ENCODE measurements at places on chromosomes 5 and 9. TPM values are rescaled to one million over a fixed set of nuclear protein-coding genes. Genes with fewer than 3 reads are reported as not detected.

- H3K36me3 ChIP-seq: peaks cover 23% of the 10 kb centered on the region
- peaks cover 44% of the 10 kb centered on the region for H3K4me1 ChIP-seq
- H3K27ac ChIP-seq: no peak overlapping the region
- no peak for DNase-seq
- no peak overlapping the region for H3K4me3 ChIP-seq
These were observed 25.1 kb downstream of the JADE2 start for GRCh38 chr5:134550271-134551214.

- no peaks in the 10 kb centered on the region for H3K36me3 ChIP-seq
- H3K27me3 ChIP-seq: no peaks in the 10 kb centered on the region
These were observed 157.7 kb upstream of the SLC24A2 start for GRCh38 chr9:19946441-19947109.

GRCh38 chr9:87640385-87640795 is 85.5 kb upstream of the CTSL start:
- H3K36me3 ChIP-seq: peaks cover 17% of the 10 kb centered on the region
- H3K27ac ChIP-seq: no peak overlapping the region
- H3K4me1 ChIP-seq: peaks cover 9% of the 10 kb centered on the region
- H3K27me3 ChIP-seq: no peaks in the 10 kb centered on the region
- no peak for DNase-seq
- H3K4me3 ChIP-seq: no peak overlapping the region

DNA sequence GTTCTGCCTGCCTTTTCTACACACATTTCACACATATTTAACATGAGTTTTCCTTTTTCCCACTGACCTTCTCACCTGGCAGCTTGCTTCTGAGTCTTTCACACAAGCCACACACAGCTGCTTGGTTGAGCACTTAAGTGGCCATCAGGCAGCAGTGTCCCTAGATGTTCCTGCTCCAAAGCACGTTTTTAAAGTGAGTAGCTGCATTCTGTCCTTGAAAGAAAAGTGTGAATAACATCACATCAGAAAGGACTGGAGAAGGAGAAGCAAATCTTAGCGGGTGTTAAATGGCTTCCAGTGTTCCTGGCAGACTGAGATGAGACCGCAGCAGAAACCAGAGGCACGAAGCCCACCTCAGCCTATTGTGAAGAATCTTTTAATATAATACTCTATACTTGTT is 209.2 kb upstream of the IRX4 start:
- H3K27ac ChIP-seq: no peak overlapping the region
- peaks cover 2% of the 10 kb centered on the region for H3K27me3 ChIP-seq
- no peaks in the 10 kb centered on the region for H3K4me1 ChIP-seq
- no peak overlapping the region for H3K4me3 ChIP-seq

GRCh38 chr5:86427158-86427557 is 190.6 kb upstream of the COX7C start:
- no peaks in the 10 kb centered on the region for H3K36me3 ChIP-seq
- no peaks in the 10 kb centered on the region for H3K4me1 ChIP-seq
- H3K4me3 ChIP-seq: no peak overlapping the region
- DNase-seq: no peak

DNA sequence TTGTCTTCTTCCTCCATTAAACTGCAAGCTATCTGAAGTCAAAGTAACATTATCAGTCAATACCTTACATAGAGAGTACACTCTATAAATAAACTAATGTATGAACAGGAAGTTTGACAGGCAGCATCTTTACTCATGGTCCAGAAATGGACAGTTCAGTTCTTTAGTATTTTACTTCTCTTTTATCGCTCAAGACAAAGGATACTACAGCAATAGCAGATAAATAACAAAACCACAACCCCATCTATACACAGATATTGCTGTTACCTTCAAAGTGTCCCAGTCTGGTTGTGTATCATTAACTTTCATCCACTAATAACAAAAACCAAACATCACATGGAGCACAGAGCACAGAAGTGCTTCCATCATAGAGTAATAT is 46.4 kb downstream of the SEMA5A start:
- no peaks in the 10 kb centered on the region for H3K27me3 ChIP-seq
- no peak for DNase-seq
- no peak overlapping the region for H3K27ac ChIP-seq
- no peak overlapping the region for H3K4me3 ChIP-seq
- H3K36me3 ChIP-seq: no peaks in the 10 kb centered on the region
- H3K4me1 ChIP-seq: no peaks in the 10 kb centered on the region

DNA sequence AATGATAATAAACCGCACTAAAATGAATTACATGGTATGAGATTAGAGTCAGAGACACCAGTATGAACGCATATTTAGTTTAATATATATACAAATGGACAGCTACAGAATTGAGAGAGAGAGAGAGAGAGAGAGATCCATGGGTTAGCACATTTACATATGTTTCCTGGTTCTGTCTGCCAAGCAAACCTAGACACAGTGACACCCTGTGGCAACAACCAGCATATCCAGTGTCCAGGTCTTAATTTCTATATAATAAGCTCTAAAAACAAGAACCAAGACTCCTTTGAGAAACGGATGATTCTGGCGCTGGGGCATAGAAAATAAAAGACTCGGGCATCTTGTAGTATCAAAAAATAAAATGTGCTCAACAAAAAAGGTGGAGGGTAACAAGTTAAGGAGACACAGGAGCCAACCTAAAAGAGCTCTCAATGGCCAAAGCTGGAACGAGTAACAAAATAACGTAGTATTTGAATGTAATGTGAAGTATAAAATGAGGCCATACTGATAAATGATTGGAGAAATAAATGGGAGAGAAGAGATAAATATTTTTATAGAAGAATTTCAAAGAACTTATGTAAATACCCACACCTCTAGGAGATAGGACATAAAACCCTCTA is 84.5 kb downstream of the RFX3 start:
- no peaks in the 10 kb centered on the region for H3K36me3 ChIP-seq
- H3K4me3 ChIP-seq: no peak overlapping the region
- H3K27me3 ChIP-seq: no peaks in the 10 kb centered on the region
- H3K4me1 ChIP-seq: no peaks in the 10 kb centered on the region

DNA sequence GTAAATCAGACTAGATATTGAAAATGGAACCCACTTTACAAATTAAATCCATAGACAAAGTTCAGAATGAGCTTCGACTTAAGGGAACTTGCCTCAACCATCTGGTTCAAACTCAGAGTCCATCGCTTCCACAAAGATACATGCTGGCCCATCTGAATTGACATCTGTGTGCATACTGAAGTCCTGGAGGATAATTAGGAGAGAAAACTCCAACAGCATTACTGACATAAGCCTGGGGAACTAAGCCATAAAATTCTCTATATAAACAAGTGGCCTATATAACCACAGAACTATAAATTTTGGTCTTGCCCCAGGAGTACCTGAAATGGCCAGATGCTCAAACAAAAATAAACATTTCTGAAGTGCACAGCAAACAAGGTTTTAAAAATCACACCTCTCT is 94.4 kb downstream of the IZUMO3 start:
- no peaks in the 10 kb centered on the region for H3K36me3 ChIP-seq
- no peaks in the 10 kb centered on the region for H3K27me3 ChIP-seq
- H3K4me3 ChIP-seq: no peak overlapping the region
- no peaks in the 10 kb centered on the region for H3K4me1 ChIP-seq
- no peak overlapping the region for H3K27ac ChIP-seq
- no peak for DNase-seq

DNA sequence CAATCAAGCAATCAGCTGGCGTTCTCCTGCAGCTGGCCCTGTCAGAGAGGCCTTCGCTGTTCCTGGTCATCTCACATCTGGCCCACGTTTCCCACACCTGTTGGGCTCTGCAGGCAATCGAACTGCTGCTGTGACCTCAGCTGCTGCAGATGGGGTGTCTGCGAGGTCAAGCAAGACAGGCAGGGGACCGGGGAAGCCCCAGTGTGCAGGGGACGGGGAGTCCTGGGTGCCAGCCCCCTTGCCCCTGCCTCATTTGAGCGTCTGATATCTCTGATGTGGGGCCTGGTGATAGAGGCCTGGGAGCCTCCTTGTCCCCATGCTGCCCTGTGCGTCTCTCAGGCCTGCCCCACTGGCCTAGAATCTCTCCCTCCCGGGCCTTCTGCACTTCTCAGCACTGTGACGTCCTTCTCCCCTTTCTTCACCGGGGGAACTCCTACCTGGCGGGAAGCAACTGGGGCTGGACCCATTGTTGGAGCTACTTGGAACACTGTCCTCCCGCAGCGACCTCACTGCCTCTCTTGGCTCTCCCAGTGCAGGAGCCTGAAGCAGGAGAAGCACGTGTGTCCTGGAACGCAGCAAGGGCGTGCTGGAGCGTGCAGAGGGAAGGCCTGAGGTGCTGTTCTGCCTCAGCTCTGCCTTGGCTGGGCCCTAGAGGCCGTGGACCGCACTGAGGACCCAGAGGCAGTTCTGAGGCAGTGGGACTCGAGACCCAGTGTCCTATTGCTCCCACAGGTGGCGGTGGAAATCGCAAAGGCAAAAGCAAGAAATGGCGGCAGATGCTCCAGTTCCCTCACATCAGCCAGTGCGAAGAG is 3.9 kb downstream of the GRK6 start:
- peaks cover 61% of the 10 kb centered on the region for H3K36me3 ChIP-seq
- no peak overlapping the region for H3K4me3 ChIP-seq
- no peak for DNase-seq
- no peaks in the 10 kb centered on the region for H3K27me3 ChIP-seq
- H3K4me1 ChIP-seq: peaks cover 52% of the 10 kb centered on the region

GRCh38 chr5:123500471-123500870 is 11.5 kb upstream of the CSNK1G3 start:
- H3K27ac ChIP-seq: no peak overlapping the region
- no peak overlapping the region for H3K4me3 ChIP-seq
- no peaks in the 10 kb centered on the region for H3K27me3 ChIP-seq
- DNase-seq: no peak

- no peak overlapping the region for H3K27ac ChIP-seq
- peak; percentile 54 for DNase-seq
- peaks cover 7% of the 10 kb centered on the region for H3K27me3 ChIP-seq
- no peak overlapping the region for H3K4me3 ChIP-seq
- peaks cover 6% of the 10 kb centered on the region for H3K4me1 ChIP-seq
These were observed 21.3 kb upstream of the GBGT1 start for GRCh38 chr9:133184971-133185370.

- H3K4me1 ChIP-seq: no peaks in the 10 kb centered on the region
- no peak for DNase-seq
- no peaks in the 10 kb centered on the region for H3K36me3 ChIP-seq
- no peaks in the 10 kb centered on the region for H3K27me3 ChIP-seq
- H3K4me3 ChIP-seq: no peak overlapping the region
- no peak overlapping the region for H3K27ac ChIP-seq
These were observed 115.4 kb upstream of the PITX1 start for GRCh38 chr5:135149229-135149955.

GRCh38 chr9:2876726-2877125 is 32.8 kb upstream of the PUM3 start:
- H3K36me3 ChIP-seq: peaks cover 3% of the 10 kb centered on the region
- H3K4me3 ChIP-seq: no peak overlapping the region
- no peak overlapping the region for H3K27ac ChIP-seq
- H3K27me3 ChIP-seq: peaks cover 2% of the 10 kb centered on the region

DNA sequence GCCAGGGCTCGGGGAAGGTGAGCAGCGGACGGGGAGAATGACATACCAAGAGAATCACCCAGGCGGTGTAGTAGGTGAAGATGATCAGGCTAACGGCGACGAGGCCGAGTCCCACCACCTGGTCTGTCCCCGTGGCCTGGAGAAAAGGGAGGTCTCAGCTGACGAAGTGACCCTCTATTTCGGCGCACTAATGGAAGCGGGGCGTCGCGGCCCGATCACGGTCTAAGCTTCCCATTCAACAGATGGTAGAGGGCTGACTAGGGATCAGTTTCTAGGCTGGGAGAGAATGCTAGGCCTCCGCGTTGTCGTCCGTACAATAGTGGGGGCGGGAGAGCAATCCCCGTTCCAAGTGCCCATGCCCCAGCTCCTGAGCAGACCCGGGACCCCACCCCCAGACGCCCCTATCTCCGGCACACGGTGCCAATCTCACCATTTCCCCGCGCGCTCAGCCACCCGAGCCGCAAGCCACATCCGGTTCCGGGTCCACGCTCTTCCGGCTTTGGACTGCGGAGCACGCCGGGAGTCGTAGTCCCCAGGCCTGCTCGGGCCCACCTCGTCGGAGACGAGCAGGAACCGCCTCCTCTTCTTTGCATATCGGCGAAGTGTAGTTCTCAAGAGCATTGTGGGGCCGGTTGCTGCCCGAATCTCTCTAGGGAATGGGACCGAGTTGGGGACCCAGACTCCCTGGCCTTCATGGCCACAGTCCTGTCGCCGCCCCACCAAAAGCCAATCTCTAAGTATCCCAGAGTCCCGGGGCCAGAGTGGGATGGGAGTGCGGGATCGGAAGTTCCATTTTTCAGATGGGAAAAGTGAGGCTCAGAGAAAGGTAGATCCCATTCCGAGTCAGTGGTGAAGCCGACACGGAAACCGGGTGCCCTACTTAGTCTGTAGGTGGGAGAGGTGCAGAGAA is at the start of gene DPM2:
Gene DPM2, minus strand, starts transcription at position 467 of the 910 bp plus-strand sequence. Its CDS starts 34 bp downstream, at position 433.
- H3K27me3 ChIP-seq: no peaks in the 10 kb centered on the region
- DNase-seq: peak; percentile 57
- H3K4me1 ChIP-seq: peaks cover 54% of the 10 kb centered on the region

DNA sequence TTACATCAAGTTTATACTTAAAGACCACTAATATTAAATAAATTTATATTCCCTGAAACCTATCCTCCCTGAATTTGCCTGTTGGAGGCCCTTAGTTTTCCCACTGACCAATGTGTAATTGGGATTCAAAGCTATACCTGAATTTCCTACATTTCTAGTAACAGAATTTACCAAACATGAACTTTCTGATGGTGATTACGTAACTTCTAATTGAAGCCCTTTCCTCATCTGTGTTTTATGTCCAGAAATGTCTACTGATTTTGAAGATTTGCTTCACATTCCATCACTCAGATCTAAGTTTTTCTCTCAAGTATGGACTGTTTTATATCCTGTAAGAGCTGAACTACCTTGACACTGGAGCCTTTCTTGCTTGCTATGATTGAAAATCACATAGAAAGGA is 12.8 kb downstream of the ZFP62 start:
- DNase-seq: no peak
- H3K36me3 ChIP-seq: peaks cover 28% of the 10 kb centered on the region
- H3K4me1 ChIP-seq: no peaks in the 10 kb centered on the region
- no peaks in the 10 kb centered on the region for H3K27me3 ChIP-seq

DNA sequence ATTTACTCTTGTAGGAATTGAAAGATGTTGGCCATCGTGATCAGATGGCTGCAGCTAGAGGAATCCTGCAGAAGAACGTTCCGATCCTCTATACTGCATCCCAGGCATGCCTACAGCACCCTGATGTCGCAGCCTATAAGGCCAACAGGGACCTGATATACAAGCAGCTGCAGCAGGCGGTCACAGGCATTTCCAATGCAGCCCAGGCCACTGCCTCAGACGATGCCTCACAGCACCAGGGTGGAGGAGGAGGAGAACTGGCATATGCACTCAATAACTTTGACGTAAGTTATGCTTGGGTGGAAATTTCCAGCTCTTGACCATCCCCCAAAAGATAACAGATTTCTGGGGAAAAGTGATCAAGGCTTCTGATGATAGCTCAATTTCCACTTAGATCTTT is 50.6 kb downstream of the LRRTM2 start:
- H3K36me3 ChIP-seq: peaks cover 7% of the 10 kb centered on the region
- H3K27me3 ChIP-seq: no peaks in the 10 kb centered on the region
- H3K27ac ChIP-seq: no peak overlapping the region
- no peaks in the 10 kb centered on the region for H3K4me1 ChIP-seq
- no peak overlapping the region for H3K4me3 ChIP-seq
- DNase-seq: no peak

The HTR4 gene
- 1.6 TPM for polyA plus RNA-seq

The LIX1 gene
- polyA plus RNA-seq: 68.9 TPM

The PPP6C gene
- 44.7 TPM for polyA plus RNA-seq

The S100Z gene
- 0.40 TPM for polyA plus RNA-seq

The FAM200C gene
- polyA plus RNA-seq: 13.3 TPM

The PGM5 gene
- polyA plus RNA-seq: 5.2 TPM

The GPBP1 gene
- polyA plus RNA-seq: 128 TPM

The PCDHB8 gene
- polyA plus RNA-seq: 3.0 TPM

The SARDH gene
- polyA plus RNA-seq: 10.1 TPM

The MGAT1 gene
- 74.4 TPM for polyA plus RNA-seq
